Activated naive CD4-positive, alpha-beta T cell treated with anti-CD3 and anti-CD28 coated beads for 36 hours (primary cell): ENCODE measurements at places on chromosomes 13 and 19.

- DNase-seq = no peak
These were observed 77.0 kb downstream of the LRRC63 start for GRCh38 chr13:46288570-46289259.

DNA sequence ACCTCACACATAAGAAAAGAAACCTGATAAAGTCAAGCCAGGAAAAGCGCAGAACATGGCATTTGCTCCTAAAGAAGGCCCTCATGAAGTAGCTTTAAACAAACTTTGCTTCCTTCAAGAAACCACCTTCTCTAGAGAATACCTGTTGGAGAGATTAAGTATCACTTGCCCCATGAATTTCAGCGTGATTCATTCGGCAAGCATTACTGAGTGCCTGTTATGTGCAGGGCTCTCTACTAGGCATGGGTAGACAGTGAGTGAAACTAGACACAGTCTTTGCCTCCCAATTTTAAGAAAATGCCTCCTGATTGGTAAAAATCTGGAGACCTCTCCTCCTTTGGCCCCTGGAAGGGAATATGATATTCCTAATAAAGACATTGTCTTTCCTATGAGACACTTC, 475.8 kb upstream of the NBEA start:
- no peak for DNase-seq

DNA sequence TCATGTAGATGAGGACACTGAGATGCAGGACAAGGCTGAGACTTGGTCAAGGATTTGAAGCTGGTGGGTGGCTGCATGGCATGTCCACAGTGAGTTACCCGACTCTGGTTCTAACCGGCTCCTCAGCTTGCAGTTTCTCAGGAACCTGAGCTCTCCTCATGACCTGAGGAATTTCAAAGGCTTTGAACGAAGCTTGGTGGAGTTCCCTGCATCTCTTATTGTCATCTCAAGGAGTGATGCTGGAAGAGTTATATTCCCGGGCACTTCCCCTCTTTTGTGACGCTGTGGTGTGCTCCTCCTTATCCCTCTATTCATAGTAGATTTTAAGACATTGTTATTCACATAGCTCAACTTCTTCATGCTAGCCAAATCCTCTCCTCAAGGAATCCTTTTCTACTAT, 500.1 kb upstream of the HTR2A start:
- DNase-seq = no peak

DNA sequence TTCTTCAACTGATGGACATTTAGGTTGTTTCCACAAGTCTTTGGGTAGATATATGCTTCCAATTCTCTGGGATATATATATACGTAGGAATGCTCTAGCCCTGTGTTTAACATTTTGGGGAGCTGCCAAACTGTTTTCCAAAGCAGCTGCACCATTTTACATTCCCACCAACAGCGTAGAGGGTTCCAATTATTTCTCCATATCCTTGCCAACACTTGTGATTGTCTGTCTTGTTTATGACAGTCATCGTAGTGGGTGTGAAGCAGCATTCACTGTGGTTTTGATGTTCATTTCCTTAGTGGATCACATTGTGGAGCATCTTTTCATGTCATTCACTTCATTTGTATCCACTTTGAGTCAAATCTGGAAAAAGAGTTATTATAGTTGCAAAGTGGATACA, 4.7 kb upstream of the CBLC start:
- no peak for DNase-seq

- DNase-seq = peak; percentile 51
These were observed 15.9 kb upstream of the S1PR4 start for GRCh38 chr19:3162418-3163229.

GRCh38 chr13:73462241-73462640, 403.4 kb downstream of the KLF5 start:
- no peak for DNase-seq

DNA sequence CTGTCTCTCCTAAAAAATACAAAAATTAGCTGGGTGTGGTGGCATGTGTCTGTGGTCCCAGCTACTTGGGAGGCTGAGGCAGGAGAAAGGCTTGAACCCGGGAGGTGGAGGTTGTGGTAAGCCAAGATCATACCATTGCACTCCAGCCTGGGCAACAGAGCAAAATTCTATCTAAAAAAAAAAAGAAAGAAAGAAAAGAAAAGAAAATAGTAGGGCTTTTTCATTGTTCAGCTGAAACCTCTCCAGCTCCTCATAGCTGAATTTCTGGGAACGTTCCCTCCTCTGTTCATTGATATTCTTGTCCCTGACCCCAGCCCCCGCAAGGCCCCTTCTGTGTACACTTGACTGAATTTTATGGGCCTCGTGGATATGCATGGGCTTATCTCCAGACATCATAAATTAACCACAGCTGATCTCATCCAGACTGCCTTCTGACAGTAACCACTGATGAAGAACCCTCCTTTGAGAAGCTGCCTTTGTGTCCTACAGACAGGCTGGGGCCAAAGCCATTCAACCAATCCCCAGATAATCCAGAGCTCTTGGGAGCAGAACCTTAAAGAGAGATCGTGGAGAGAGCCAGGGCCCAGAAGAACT, at the start of gene ELSPBP1:
TSS of gene ELSPBP1 (plus strand) at position 424 of the 594 bp plus-strand sequence. CDS start 14,036 bp downstream, outside the sequence.
- no peak for DNase-seq

GRCh38 chr13:73598020-73598712, 536.0 kb downstream of the KLF12 start:
- no peak for DNase-seq

GRCh38 chr19:53463263-53463662, 4.3 kb upstream of the ZNF813 start:
- no peak for DNase-seq

DNA sequence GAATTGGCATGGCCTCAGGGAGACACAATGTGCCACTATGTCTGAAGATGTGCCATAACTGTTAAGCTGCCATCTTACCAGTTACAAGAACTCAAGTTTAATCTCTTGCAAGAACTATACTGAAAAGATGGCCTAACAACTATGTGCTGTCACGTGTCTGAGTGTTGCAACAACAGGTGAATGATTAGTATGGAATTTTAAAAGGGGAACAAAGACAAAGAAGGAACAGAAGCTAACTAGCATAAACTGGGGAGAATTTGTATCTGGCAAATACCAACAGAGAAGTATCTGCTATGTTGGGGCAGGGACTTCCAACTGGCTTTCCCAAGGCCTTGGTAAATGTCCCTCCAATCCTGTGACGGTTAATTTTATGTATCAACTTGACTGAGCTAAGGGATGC, 11.5 kb upstream of the ACOD1 start:
- no peak for DNase-seq

DNA sequence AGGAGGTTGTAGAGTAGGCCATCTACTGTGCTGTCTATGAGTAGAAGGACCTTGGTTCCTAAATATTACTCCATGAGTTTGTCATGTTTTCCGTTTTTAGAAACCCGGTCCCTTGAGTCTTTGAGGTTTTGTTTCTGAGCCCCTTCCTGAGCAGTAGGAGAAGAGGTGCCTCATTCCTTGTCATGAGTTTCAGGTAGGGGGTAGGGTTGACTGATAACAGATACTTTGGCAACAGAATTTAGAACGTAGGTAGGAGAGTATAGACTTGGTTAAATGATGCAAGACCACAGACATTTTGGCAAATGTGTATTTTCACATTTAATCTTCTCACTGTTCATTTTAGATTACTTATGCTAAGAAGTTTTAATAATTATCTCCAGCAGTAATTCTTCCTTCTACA, 24.6 kb downstream of the LMO7 start:
- no peak for DNase-seq

DNA sequence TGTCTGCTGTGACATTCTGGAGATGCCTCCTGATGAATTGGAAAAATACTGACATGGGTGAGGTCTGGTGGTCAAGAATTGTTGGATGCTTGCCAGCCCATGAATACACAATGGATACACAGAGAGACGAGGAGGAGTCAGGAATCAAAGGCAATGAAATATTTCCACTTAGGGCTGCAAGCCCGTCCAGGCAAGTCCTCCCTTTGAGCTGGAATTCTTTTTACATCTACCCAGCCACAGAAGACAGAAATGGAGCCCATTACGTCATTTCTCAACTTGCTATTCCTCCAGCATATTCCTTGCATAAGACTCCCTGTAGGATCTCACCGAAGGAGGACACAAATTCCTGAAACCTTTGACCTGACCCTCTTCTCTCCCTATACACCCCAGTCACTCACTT, 15.7 kb upstream of the IGFL4 start:
- no peak for DNase-seq

DNA sequence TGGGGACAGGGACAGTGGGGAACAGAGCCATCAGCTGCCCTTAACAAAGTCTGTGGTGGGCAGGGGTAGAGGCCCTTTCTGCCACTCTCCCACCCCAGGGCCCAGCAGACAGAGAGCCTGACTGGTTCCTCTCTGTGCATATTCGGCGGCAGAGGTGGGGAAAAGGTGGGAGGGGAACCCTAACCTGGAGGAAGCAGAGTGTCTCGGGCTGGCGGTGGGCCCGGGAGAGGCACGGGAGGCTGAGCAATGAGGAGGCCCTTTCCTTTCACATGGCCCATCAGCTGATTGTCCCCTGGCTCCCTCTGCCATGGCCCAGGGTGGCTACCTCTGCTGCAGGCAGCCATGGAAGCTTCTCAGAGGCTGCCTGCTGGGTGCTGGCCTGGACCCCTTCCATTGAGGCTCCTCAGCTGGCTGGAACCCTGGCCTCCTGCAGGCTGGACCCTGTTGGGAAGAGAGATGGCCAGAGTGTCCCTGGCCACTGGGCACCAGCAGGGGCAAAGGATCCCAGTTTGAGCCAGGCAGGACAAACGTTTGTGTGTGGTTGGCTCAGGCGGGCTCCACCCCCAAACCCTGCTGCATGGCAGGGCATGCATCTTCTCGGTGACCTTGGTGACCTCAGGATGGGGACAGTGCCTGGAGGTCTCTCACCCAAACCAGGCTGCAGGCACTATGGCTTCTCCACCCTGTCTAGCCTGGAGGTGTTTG, 202.8 kb upstream of the ZNF536 start:
- no peak for DNase-seq

DNA sequence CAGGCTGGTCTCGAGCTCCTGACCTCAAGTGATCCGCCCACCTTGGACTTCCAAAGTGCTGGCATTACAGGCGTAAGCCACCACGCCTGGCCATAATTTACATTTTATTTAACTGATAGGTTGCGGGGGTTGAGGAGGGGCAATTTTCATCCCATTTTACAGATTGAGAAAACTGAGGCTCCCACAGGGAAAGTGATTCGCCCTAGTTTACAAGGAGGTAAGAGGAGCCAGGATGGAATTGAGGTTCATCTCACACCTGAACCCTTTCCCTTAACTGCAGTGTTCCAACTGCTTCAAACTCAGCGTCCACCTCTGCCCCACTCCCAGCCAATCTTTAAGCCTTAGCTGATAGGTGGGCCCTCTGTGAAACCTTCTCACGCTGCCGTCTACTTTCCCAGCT, 4.0 kb upstream of the NAPA start:
- DNase-seq = no peak

- DNase-seq = no peak
These were observed 20.3 kb upstream of the TMTC4 start for GRCh38 chr13:100694722-100695508.

DNA sequence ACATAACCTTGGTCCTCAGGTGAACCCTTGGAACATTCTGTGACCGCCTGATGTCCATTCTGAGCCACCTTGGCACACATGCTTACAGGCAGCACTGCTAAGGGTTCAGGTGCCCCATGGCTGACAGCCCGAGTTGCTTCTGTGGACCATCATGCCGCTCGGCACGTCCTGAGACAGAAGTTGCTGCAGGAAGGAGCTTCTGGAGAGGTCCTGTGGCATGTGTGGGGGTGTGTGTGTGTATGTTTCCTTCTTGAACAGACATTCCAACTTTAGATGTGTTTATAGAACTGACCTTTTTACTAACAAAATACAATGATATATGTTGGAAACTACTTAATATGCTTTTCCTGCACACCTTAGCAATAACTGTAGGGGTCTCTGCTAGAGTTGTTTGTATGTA, 4.8 kb upstream of the C1QTNF9 start:
- DNase-seq = no peak

GRCh38 chr13:94088742-94089141, 390.7 kb downstream of the DCT start:
- no peak for DNase-seq

DNA sequence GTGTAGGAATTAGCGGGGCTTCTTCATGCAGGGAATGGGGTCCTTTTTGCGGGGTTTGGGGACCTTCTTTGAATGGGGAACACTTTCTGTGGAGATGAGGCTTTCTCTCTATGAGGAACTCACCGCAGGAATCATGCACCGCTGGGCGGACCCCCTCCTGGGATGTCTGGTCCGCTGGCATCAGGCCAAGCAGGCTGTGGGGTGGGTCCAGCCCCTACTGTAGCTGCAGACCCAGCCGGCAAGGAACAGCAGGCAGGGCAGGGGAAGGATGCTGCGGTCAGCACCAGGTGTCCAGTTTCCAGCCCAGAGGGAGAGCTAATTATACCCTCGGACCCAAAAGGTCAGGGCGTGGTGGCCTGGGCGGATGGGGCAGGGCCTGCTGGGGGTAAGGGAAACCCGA, 1.8 kb downstream of the MYBPC2 start:
- no peak for DNase-seq

DNA sequence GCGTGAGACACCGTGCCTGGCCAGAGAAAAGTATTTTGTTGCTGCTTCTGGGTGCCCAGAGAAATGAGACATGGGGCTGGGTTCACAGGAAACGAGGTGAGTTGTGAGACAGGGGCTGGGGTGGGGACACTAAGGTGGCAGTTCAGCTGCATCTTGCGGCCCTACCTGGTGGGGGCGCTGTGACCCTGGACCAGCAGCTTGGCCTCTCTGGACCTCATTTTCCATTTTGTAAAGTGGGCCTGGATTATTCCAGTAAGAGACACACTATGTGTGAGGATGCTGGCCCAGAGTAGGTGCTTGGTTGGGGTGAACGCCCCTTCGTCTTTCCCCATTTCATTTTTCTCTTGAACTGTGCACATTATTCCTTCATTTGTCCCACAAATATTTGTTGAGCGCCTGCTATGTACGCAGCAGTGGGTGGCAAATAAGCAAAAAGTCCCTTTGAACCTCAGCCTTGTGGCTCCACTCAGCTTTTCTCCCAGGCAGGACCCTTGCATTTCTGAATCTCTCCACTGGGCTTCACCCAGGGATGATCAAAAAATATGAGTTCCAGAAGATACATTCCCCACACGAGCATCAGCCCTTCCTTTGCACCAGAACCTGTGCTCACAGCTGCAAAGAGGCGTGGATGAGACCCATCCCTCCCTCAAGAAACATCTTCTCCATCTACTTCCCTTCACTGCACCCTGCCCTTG, 26.6 kb upstream of the OR10H1 start:
- DNase-seq = peak; percentile 22

DNA sequence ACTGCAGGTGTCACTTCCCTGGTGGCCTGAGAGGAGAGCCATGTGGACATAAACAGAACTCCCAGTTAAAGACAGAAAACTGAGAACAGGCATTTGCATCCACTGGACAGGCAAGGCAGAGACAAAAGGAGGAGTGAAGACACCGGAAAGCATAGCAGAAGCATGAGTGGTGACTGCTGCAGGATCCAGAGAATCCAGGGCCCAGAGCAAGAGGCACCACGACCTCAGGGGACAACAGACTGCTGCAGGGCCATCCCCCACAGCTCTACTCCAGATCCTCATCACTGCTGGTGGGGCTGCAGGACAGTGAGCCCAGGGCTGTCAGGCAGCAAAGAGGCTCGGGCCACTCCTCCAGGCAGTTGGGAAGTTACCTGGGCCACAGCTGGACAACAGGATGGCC, 14.5 kb upstream of the ISYNA1 start:
- no peak for DNase-seq
